ENCODE measurements at places on chromosomes 3 and 15.
A peak's percentile ranks its signal among the peaks of the same experiment; 100 is the strongest.

- no peak for DNase-seq
- H3K36me3 ChIP-seq, result no peaks in the 10 kb centered on the region
- no peak overlapping the region for H3K27ac ChIP-seq
- H3K4me1 ChIP-seq, result no peaks in the 10 kb centered on the region
- H3K27me3 ChIP-seq, result no peaks in the 10 kb centered on the region
Observed at GRCh38 chr15:41577863-41578735, 19.1 kb downstream of the TYRO3 start.

DNA sequence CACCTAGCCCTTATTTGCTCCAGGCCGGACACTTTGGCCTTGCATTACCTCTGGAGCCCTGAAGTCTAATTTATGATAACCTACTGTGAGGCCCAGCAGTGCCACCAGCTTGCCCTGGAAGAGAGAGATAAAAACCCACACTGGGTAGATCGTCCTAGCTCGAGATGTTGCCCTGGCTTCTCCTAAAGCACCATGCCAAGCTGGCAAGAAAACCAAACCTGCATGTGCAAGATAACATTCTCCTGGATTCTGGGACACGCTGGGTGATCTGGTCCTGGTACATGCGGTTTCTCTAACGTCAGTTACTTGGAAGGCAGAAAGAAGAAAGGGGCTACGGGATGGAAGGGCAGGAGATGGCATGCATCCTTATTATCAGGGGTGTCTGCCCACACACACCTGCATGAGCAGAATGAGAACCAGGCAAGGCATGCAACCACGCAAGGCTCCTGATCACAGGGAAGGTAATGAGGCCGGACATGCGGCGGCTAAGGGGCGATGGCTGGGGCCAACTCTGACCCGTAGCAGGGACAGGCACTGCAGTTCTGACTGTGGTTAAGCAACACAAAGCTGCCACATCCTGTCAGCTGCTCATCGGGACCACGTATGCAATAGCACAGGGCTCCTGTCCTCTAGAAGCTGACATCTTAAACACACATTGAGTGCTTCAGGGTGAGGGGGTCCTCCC lies 73.0 kb downstream of the OXNAD1 start:
- no peak for DNase-seq
- H3K27ac ChIP-seq, result peak overlapping the region; percentile 42
- H3K27me3 ChIP-seq, result no peaks in the 10 kb centered on the region
- H3K4me3 ChIP-seq, result no peak overlapping the region

DNA sequence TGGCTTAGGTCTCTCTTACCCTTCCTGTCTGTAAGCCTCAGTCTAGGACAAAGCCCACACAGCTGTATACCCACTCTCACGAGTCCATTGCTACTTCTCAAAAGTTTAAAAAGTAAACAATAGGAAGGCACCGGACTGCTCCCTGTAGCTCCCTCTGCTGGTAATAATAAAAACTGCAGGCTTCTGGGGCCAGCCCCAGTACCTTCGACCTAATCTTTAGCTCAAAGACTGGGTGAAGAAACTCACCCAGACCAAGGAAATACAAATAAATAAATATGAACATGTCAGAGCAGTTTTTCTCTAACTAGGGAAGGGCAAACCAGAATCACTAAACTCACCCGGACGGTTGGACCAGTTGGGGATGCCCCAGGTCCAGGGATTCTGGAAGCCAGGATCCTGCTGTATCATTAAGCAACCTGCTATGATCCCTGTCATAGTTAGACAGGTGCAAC lies 5.0 kb downstream of the FAM219B start:
- no peak overlapping the region for H3K4me3 ChIP-seq
- no peaks in the 10 kb centered on the region for H3K27me3 ChIP-seq
- no peak overlapping the region for H3K27ac ChIP-seq
- H3K36me3 ChIP-seq, result peaks cover 42% of the 10 kb centered on the region
- DNase-seq, result no peak

DNA sequence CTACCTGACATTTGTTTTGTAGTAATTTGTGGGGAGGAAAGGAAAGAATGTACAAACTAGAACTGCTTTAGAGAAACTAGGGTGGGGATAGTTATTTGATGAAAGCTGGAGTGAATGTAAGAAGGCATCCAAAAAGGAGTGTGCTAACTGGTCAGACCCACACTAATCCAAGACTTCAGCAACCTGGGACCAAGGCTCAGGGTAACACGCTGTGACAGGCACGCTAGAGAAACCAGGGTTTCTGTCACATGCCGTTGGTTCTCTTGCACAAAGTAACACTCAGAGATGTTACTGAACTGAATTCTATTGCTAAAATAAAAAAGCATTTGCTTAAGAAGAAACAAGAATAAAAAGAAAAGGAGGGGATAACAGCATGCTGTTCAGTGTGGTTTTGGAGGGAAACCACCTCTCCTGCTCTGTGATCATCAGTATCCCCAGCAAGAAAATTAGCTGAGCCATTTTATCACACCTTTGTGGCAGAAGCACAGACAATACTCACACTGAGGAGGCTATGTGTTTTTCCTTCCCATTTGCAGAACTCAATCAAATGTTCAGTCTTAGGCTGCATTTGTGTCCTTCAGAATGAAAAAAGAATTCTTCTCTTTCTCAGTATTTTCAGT lies 2.8 kb upstream of the CCDC80 start:
- DNase-seq, result no peak
- H3K4me3 ChIP-seq, result no peak overlapping the region
- H3K27ac ChIP-seq, result no peak overlapping the region
- H3K4me1 ChIP-seq, result peaks cover 18% of the 10 kb centered on the region
- no peaks in the 10 kb centered on the region for H3K27me3 ChIP-seq
- H3K36me3 ChIP-seq, result no peaks in the 10 kb centered on the region

GRCh38 chr15:71189718-71190117 lies 74.4 kb downstream of the THSD4 start:
- H3K27ac ChIP-seq, result no peak overlapping the region
- no peak for DNase-seq
- no peaks in the 10 kb centered on the region for H3K36me3 ChIP-seq

DNA sequence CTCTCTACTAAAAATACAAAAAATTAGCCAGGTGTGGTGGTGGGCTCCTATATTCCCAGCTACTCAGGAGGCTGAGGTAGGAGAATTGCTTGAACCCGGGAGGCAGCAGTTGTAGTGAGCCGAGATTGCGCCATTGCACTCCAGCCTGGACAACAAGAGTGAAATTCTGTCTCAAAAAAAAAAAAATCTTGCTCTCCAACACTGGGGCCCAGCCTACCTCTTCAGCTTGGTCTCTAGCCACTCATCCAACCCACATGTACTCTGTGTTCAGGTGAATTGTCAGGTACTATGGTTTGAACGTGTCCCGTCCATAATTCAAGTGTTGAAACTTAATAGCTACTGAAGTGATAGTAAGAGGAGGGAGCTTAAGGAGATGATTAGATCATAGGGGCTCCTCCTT lies 22.4 kb upstream of the RAB7A start:
- H3K27me3 ChIP-seq, result no peaks in the 10 kb centered on the region
- no peaks in the 10 kb centered on the region for H3K4me1 ChIP-seq
- DNase-seq, result no peak
- no peak overlapping the region for H3K4me3 ChIP-seq
- H3K27ac ChIP-seq, result no peak overlapping the region
- H3K36me3 ChIP-seq, result no peaks in the 10 kb centered on the region

DNA sequence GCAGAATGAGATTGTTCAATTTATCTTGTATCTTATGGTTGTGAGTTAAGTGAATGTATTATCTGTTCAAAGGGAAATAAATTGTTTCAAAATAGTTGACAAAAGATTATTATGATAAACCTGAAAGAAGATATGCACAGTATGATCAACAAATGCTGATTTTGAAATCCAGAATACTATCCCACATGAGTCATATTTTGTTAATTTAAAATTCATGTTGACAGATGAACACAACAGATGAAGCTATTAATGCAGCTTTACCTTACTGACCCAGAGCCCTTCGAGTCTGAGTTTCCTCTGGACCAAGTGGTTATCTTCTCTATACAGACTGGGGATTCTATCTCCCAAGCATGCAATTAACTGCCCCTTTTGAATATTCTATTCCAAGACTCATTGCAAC lies 482.8 kb downstream of the FGF12 start:
- no peak overlapping the region for H3K27ac ChIP-seq
- no peaks in the 10 kb centered on the region for H3K36me3 ChIP-seq
- no peaks in the 10 kb centered on the region for H3K4me1 ChIP-seq
- DNase-seq, result no peak

- no peak for DNase-seq
- H3K4me1 ChIP-seq, result peaks cover 20% of the 10 kb centered on the region
- H3K27me3 ChIP-seq, result no peaks in the 10 kb centered on the region
- H3K4me3 ChIP-seq, result peak overlapping the region; percentile 97
- peaks cover 12% of the 10 kb centered on the region for H3K36me3 ChIP-seq
Observed at GRCh38 chr15:34366271-34367065, 528 bp downstream of the LPCAT4 start.

DNA sequence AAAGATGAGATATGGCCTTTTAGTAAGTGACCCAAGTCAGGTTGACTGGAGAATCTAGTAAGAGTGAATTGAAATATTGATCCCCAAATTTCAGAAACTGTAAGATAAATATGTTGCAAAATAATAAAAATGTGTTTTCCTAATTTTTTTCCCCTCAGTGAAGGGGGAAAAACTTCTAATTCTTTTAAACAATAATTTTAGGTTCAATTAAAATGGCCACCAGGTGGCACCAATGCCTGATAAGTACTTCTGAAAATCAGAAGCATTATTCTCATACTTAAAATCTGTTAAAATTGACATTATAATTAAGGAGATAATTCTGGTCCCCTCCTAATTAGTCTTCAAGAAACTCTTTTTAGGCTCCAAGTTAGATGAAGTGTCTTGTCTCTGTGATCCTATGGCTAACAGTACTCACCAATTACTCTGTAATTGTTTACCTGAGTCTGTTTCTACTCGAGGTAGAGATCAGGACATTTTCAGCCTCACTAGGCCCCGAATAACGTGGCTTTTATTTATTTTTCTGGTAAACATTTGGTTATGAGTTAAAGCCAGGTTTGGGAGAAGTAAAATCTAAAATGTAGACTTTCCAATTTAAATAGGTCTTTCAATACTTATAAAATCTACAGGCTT lies 52.6 kb downstream of the NMD3 start:
- H3K36me3 ChIP-seq, result peaks cover 6% of the 10 kb centered on the region
- no peaks in the 10 kb centered on the region for H3K4me1 ChIP-seq
- no peak for DNase-seq
- no peak overlapping the region for H3K4me3 ChIP-seq
- H3K27ac ChIP-seq, result no peak overlapping the region

DNA sequence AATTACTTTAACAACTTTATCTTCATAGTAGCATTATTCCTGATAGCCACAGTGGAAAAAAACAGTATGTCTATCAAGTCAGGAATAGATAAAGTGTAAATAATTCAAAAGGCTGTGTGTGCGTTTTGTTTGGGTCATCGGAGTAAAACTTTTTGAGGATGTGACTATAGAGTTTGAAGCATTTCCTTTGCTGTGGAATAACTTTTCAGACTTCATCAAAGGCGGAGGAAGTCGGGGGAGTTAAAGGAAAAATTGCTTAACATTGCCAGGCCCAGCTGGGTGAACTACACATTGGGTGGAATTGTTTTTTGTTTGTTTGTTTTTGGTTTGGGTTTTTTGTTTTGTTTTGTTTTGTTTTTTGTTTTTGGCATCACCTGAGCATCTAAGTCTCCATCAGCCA lies 70.4 kb upstream of the CRTC3 start:
- no peak for DNase-seq
- peaks cover 28% of the 10 kb centered on the region for H3K36me3 ChIP-seq
- no peaks in the 10 kb centered on the region for H3K27me3 ChIP-seq
- peak overlapping the region; percentile 67 for H3K27ac ChIP-seq

DNA sequence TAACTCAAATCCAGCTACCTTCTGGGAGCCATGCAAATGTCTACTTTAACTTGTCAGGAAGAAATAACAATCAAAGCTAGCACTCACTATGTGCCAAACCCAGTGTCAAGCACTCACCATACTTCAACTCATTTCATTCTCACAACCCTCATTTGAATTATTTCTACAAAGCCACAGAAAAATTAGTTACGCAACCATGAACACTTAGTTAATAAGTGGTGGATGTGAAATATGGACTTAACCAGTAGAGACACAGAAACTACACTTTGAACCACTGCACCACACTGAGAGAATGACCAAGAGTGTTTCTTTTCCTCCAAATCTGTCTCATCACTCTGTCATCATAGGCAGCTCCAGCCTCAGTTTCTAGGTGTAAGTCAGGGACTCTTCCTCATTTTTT lies 91.0 kb upstream of the MBNL1 start:
- H3K27ac ChIP-seq, result no peak overlapping the region
- no peaks in the 10 kb centered on the region for H3K27me3 ChIP-seq
- H3K4me3 ChIP-seq, result no peak overlapping the region
- no peaks in the 10 kb centered on the region for H3K36me3 ChIP-seq
- DNase-seq, result no peak

- H3K36me3 ChIP-seq, result no peaks in the 10 kb centered on the region
- peak overlapping the region; percentile 59 for H3K4me3 ChIP-seq
- DNase-seq, result peak; percentile 62
- peaks cover 27% of the 10 kb centered on the region for H3K4me1 ChIP-seq
- no peaks in the 10 kb centered on the region for H3K27me3 ChIP-seq
- peak overlapping the region; percentile 42 for H3K27ac ChIP-seq
Observed at GRCh38 chr3:45026957-45027356, 854 bp downstream of the CLEC3B start.

- no peak for DNase-seq
- peak overlapping the region; percentile 83 for H3K4me3 ChIP-seq
- H3K27me3 ChIP-seq, result no peaks in the 10 kb centered on the region
Observed at GRCh38 chr15:31392761-31393401, 66.2 kb downstream of the KLF13 start.

Measured in thoracic aorta (tissue), 2 donors.